ENCODE measurements at places on chromosomes 3 and 15.

DNA sequence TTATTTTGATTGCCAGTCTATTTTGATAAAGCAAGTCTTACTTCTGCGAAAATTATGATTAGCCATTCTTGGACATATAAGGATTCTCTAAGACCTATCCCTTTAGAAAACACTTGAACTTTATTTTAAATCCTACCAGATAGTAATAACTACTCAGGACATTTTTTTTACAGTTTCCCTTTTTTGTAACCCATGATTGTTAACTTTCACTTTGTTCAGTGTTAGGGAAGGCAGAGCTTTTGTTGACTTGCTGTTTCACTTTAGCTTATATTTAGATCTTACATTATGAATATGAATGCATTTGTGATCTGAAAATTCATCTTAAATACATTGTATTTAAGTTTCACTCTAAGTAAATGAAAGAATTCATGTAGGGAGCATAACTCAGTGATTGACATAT lies 167.0 kb downstream of the AKAP13 start:
- DNase-seq: no peak

- no peak for DNase-seq
Observed at GRCh38 chr3:24945563-24945962, 450.9 kb upstream of the THRB start.

DNA sequence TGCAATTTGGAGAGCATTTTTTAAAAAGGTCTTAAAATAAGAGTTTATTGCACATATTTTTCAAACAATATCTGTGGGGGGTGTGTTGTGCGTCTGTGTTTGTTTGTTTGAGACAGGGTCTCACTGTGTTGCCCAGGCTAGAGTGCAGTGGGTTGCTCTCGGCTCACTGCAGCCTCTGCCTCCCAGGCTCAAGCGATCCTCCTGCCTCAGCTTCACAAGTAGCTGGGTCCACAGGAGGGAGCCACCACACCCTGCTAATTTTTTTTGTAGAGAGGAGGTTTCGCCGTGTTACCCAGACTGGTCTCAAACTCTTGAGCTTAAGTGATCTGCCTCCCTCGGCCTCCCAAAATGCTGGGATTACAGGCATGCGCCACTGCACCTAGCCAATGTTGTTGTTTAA lies 2.7 kb downstream of the MLF1 start:
- DNase-seq: no peak

DNA sequence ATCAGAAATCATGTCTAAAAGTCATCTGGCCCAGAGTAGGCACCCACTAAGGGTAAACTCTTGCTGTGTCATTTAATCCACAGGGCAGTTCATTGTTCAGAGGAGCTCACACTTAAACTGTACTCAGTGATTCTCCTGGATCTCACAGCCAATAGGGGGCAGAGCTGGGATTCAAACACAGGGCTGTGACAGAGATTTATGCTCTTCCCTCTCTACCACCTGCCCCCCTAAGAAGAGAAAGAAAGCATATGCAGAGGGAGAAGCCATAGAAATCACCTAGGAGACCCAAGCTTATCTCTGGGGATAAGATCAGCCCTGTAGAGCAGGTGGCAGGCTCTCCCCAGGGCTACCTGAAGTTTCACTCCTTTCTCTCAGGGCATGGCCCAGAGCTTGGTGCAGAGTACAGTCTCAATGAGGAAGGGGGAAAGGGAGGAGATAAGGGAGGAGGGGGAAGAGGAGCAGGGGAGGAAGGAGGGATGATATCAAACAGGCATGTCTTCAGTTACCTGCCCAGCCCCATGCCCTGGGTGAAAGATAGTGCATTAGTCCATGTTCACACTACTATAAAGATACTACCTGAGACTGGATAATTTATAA lies 51.8 kb upstream of the ADPGK start:
- DNase-seq: no peak

- DNase-seq: no peak
Observed at GRCh38 chr3:186012137-186012536, 74.3 kb upstream of the TRA2B start.

- no peak for DNase-seq
Observed at GRCh38 chr15:75449585-75450306, 1.7 kb downstream of the SIN3A start.

- DNase-seq: no peak
Observed at GRCh38 chr3:64726414-64727090, 38.8 kb upstream of the ADAMTS9 start.

- DNase-seq: no peak
Observed at GRCh38 chr3:73719413-73719851, 94.7 kb upstream of the PDZRN3 start.

GRCh38 chr3:104604326-104605010 lies 762.2 kb upstream of the ALCAM start:
- no peak for DNase-seq

DNA sequence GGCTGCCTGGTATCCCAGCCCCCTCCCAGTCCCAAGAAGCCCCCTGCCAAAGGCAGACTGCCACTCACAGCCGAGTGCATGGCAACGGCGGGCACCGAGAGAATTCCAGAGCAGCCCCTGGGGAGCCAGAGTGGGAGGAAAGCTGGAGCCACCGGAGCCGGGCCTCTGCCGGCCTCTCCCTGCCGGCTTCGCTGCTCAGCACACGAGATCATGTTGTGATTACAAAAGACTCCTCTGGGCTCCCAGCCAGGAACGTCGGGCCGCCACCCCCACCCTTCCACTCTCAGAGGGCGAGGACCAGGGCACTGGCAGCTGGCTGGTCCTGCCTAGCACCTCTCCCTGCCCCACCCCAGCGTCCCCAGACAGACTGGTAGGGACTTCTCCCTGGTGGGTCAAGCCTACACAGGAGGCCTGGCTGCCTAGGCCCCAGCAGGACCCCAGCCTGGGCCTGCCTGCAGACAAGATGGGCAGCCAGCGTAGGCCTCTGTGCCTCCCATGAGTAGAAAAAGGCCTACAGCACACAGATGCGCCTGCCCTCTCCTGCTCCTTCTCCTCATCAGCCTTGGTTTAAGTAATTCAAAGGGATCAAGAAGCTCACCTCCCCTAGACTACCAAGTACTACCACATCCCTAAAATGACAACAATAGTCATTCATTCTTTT lies at the start of gene CCDC9B:
Gene CCDC9B (minus strand): TSS at position 200 of the 661 bp plus-strand sequence. CDS start 120 bp downstream, at position 80.
- DNase-seq: no peak

- no peak for DNase-seq
Observed at GRCh38 chr3:182644013-182644412, 149.3 kb upstream of the ATP11B start.

GRCh38 chr15:33768670-33769190 lies 199.6 kb upstream of the CHRM5 start:
- DNase-seq: no peak

DNA sequence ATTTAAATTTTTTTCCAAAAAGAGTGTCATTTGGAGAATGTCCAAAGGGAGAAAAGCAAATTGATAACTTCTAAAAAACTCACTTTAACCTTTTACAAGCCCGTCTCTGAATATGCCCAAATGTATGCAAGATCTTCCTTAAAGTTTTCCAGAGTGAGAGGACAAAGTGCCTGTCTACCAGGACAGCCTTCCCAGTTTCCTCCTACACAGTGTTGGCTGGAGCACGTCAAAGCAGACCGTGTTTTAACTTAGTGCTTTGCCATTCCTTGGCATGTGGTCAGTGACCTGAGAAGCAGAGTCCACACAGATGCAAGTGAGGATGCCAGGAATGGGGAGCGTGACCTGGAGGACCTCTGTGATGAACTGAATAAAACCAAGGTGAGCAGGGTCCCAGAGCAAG lies 245.7 kb downstream of the FAM43A start:
- no peak for DNase-seq

GRCh38 chr3:37811625-37812498 lies 49.8 kb upstream of the CTDSPL start:
- no peak for DNase-seq

GRCh38 chr15:44584162-44584749 lies 47.3 kb downstream of the EIF3J start:
- DNase-seq: peak; percentile 24

- DNase-seq: no peak
Observed at GRCh38 chr3:130654921-130655320, 91.7 kb downstream of the PIK3R4 start.

DNA sequence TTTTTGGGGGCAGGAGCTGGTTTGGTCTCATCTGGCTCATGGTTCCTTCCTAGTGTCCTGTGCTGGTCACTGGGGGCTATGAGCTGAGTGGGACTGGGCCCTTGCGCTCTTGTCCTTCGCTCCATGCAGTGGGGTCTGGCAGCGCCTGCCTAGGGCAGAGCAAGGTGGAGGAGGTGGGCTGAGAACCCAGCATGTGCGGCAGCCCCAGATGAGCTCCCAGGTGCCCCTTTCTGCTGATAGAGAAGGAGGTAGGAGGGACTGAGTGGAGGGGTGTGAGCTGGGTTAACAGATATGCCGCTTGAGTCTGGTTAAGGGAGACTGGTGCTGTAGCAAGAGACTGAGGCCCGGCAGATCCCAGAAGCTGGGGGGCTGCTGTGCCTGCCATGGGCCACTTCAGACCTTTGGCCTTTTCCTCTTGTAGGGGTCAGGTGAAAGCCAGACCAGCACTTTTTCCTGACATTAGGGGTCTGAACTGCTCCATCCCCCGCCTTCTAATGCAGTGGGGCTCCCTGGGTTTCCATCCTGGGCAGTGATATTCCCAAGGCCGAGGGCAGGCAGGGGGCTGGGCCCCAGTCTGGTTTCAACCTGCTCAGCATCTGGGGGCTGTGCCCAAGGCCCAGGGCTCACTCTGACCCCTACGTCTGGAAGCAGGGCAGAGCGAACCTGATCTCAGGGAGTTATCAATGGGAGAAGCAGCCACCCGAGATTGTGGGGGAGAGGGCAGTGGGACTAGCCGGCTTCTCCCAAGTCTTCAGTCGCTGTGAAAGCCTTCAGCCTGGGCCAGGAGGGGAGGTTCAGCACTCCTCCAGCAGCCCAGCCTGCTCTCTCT lies 62.9 kb upstream of the PRR23C start:
- no peak for DNase-seq

- DNase-seq: no peak
Observed at GRCh38 chr3:138768125-138768524, 66.6 kb downstream of the PIK3CB start.

DNA sequence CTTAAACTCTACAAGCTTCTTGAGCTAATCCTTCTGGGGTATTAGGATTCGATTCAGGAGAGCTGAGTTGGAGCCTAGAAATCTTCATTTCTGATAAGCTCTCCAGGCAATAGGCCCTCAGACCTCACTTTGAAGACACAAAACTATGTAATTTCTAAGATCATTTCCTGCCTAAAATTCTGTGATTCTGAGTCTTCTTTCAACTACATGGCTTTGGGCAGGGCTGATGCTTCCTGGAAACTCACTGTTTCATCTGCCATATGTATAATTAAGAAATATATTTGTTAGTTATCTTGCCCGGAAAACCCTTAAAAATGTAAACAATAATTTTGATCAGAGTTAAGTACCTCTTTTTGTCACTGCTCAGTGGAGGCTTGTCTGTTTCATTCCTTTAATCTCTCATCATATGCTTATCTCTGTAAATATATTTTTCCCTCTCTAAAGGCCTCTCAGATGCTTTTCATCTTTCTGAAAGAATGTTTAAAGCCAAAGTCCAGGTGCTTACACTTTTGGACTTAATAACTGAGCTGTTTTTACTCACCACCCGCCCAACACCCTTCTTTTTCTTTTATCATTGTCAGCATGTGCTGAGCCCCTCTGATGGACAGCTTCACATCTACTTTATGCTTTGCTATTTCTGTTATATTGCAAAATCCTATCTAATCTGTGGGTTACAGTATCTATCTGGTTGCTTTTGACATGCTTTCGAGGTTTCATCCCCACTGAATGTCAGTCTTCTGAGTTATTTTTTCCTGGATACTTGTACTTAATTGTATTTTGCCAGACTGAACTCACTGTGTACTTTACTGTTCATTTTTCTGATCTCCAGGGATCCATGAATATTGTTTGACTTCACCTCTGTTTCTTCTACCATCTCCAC lies 38.2 kb downstream of the FILIP1L start:
- no peak for DNase-seq
